GM18507 (cell line): ENCODE measurements at places on chromosomes 5 and 9.
A peak's percentile ranks its signal among the peaks of the same experiment; 100 is the strongest.

DNA sequence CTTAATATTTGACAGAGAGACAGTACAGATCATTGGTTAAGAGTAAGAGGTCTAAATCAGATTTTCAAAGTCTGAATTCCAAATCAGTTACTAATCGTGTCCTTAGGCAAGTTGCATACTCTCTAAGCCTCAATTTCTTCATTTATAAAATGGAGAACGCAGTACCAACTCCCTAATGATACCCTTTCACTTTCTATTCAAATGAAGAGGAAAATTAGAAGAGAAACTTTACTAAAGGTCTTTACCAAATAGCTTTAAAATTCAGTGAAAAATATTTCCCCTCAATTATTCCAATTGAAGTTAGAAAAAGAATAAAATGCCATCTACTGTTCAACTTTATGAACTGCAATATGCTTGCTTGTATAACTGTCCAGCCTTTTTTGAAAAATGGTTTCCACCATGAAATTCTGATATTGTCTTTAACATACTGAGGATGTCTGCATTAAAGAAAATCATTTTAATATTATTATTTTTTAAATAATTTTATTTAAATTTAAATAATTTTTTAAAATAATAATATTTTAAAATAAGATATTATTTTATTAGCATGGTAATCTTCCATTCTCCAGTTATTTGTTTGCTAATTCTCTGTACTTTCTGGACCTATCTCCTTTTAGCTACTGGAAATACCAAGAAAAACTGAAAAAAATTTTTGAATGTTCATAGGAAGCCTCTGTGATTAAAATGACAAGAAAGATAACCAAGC, 36.0 kb downstream of the POC5 start:
- DNase-seq, result no peak

GRCh38 chr5:171450423-171451331, 31.2 kb downstream of the FGF18 start:
- no peak for DNase-seq

DNA sequence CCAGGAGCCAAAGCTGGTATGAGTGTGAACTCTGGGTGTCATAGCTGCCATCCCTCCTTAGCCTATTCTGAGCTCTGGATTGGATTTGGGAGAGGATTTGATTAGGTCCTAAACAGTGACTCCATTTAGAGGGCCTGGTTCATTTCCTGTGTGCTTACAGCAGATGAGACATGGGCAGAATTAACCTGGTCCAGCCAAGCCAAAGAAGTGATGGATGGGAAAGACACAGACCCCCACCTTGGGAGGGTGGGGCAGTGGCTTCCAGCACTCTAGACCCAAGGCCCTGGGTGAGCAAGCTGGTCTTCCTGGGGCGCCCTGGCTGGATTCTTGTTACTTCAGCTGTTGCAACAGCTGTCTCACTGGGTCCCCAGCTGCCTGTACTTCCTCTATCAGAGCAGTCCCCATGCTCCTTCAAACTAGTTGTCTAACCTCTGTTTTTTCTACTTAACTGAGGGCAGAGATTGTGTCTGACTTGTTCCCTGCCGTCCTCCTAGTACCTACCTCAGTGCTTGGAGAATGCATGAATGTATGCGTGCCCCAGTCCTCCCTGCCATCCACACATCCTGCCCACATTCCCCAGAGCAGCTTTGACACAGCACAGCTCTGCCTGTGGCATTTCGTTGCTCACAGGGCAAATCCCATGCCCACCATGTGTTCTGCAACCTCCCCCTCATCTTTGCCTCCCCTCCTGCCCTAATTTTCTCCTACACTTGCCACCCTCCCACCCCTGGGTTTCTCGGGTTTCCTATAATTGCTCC, 115.9 kb downstream of the RGS3 start:
- DNase-seq, result peak; percentile 38

DNA sequence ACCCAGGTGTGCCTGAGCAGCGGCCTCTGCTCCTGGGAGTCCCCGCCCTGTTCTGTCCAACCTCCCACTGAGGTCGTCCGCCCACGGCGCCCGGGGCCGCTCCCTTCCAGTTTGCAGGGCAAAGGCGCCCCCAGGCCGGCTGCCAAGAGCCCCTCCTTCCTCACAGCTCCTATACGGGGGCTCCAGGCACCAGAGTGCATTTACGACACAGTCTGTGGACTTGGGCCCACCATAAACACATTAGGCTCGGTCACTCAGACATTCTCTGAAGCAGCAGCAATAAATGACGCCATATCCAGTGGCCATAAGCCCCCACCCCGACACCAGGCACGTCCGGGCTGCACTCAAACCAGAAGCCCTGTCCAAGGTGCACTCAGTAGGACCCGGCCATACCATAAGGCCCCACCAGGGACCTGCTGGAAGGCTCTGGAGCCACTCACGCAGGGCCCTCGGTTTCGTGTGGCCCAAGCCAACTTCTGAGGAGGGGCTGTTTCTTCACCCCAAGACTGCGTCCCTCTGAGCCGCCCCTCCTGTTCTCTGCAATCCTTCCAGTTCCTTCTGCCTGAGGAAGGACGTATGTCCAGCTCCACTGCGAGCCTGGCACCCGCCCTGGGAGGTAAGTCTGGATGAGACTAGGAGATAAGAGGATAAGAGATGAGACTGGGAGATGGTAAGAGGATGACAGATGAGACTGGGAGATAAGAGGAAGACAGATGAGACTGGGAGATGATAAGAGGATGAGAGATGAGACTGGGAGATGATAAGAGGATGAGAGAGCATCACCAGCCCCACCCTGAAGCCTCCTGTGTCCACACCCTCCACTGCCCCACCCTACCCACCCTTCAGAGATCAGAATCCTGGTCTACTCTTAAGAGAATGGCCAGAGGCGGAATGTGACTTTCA, 26.7 kb downstream of the SLC6A18 start:
- no peak for DNase-seq

- DNase-seq, result no peak
These were observed 7.6 kb downstream of the PTGER4 start for GRCh38 chr5:40687321-40687720.

GRCh38 chr9:136615631-136616306, 46.9 kb upstream of the EGFL7 start:
- DNase-seq, result no peak

- DNase-seq, result no peak
These were observed 37.7 kb downstream of the NEUROG1 start for GRCh38 chr5:135497971-135498636.

DNA sequence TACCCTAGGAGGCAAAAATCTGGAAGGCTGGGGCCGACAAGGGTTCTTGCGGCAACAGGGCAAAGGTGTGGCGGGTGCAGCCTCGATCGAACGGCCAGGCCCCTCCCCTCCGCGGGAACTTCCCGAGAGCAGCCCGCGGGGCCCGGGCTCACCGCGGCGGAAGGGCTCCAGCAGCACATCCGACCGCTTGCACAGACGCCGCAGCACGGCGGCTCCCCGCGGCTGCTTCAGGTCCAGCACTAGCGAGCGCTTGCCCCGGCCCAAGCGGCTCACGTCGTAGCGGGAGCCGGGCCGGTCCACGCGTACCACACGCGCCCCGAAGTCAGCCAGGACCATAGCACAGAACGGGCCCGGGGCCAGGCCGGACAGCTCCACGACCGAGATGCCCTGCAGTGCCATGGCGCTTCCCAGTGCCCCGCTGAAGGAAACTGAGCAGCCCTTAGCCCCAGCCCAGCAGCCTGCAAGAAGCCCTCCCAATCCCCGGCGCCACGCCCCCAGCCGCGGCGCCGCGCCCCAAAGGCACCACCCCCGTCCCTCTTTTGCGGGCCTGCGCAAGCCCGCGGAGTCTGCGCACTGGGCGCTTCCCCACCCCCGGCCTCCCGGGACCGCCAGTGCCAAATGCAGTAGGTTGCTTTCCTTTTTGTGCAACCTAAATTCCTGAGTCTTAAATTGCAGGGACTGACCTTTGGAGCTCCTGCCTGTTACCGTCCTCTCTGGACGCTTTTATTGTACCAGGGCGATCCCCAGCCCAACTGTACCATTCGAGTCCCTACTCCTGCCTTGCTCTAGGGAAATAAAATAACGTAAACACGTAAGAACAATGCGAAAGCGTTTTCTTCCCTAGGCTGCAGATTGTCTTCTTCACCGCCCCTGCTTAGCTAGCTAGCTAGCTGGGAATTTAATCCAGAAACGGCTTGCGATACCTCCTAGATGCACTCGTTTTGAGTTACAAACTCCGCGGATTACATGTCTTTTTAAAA, at the start of gene AMACR:
AMACR (minus strand) TSS at position 430 of the 980 bp plus-strand sequence; CDS start at position 399, 31 bp downstream.
- DNase-seq, result peak; percentile 93

- DNase-seq, result no peak
These were observed 198.7 kb downstream of the VPS13A start for GRCh38 chr9:77375956-77376532.

- DNase-seq, result no peak
These were observed 30.5 kb upstream of the CKMT2 start for GRCh38 chr5:81202655-81203054.

DNA sequence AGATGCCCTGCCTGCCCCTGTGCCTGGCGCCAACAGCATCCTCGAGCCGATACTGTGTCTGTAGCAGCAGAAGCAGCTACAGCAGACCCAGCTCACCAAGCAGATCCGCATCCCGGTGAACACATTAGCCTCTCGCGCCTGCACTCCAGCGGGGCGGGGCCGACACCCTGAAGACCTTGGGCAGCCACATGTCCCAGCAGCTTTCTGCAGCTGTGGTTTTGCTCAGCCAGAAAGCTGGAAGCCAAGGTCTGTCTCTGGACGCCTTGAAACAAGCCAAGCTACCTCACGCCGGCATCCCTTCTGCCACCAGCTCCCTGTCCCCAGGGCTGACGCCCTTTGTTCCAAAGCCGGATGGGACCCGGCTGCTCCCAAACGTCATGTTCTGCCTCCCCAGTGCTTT, 59.6 kb downstream of the ACTBL2 start:
- no peak for DNase-seq

GRCh38 chr5:77970891-77971290, 194.8 kb upstream of the TBCA start:
- no peak for DNase-seq

DNA sequence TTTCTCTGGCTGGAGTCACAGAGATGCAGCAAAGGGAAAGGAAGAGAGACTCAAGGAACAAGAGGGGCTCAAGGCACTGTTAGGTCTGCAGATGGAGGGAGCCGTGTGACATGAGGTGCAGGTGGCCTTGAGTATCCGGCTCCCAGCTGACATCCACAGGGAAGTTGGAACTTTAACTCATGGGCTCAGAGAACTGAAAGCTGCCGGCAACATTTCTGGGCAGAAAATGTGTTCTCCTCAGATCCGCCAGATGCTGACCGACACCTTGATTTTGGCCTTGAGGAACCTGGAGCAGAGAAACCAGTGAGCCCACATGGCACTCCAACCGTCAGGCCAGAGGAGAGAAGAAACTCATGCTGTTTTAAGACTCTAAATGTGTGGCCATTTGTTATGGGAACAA, 258.1 kb upstream of the IRX2 start:
- no peak for DNase-seq

DNA sequence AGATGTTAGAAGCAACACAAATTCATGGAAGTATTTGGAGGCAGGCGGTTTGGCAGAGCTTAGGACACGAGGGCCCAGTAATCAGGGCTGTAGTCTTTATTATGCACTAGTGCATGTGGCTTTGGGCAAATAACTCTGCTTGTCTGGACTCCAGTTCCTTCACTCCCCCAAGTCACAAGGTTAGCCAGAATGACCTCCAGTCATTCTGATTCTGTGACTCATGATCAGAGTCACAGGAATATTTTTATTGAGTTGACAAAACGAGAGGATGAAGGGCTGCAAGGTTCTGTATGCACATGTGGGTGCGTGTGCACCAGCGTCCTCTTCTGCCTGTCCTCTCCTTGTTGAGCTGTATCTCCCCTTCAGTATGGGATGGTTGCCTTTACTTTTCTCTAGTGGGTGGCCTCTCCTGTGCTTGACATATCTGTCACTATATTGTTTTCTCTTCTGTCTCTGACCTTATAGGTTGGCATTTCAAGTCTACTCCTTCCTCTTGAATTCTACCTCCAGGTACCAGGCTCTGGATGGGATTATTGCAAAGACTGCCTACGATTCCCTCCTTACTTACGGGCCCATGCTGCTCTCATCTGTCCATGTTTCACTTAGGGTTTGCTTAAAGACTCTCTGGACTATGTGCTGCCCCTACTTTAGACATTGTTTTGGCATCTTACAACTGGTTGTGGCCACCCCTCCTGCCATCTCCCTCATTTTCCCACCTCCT, 94.6 kb downstream of the KDM4C start:
- no peak for DNase-seq

- DNase-seq, result no peak
These were observed 161.4 kb downstream of the PAX5 start for GRCh38 chr9:36872641-36873040.

DNA sequence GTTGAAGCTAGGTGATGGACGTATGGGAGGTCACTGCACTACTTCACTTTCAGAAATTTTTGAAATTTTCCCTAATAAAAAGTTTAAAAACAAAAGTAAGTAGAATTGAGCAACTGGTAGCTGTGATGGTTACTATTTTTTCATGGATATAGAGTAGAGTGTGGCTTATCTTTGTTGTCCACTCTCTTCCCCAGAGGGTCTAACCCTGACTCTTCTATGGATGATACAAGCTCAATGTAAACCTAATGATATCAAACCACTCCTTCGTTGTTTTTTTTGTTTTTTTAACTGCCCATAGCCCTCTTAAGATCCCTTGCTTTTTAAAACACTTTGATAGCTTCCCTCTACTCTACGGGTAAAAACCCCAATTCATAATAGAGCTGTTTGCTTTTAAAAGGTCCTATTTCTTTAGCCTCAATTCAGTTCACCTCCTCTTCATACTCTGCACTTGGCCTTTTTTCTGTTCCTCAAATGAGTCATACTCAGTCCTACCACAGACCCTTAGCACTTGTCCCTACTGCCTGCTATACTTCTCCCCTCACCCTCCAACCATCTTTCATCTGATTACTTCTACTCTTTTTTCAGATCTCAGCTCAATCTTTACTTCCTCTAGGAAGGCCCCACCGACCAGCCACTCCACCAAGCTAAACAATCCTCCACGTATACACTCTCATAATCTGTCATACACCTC, 2.6 kb downstream of the HDAC3 start:
- no peak for DNase-seq

DNA sequence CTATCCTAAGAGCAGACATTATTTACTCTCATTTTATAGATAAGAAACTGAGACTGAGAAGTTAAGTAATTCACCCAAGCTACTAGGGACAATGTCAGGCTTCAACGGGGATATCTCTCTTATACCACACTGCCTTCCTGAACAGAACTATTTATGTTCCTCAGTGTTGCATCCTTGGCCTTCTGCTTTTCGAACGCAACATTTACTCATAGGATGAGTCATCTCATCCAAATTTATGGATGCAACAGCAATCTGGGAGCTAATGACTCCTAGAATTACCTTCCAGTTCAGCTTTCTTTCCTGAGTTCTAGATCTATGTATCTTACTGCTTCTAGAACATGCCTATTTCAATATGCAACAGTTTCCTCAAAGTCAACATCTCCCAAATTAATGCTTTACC, 103.6 kb upstream of the PAM start:
- no peak for DNase-seq

DNA sequence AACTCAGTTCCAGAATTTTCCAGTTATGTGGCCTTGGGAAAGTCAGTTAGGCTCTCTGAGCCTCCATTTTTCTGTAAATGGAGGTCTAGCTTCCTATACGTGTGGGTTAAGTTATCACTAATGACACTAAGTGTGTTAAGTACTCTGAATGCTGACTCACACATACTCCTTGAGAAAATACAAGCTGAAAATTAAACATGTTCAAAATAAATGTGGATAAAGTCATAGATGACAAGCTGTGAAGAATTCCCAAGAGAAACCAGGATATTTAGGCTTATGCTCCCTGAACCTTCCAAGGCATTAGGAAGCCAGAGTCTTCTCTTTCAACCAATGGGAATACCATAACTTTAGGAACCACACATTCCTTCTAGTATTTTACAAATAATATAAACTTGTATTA, 58.1 kb downstream of the ABCA1 start:
- DNase-seq, result no peak
